ENCODE measurements at places on chromosomes 4 and X.

DNA sequence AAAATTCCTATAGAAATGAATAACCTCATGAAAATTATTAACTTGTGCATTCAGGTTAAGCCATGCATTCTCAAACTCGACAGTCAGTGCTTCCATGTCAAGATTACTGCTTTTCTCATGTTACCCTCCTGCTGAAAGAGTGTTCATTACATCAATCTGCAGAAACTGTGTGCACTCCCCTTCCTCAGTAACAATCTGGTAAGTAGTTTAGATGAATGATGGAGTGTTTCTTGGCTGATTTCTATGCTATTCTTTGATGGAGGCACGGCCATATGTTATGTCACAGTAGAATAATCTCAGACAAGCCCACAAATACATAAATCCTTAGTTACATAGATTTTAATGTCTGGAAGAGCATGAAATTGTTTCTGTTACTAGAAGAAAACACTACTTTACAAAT, 193.3 kb upstream of the FAM47A start:
- DNase-seq: no peak

DNA sequence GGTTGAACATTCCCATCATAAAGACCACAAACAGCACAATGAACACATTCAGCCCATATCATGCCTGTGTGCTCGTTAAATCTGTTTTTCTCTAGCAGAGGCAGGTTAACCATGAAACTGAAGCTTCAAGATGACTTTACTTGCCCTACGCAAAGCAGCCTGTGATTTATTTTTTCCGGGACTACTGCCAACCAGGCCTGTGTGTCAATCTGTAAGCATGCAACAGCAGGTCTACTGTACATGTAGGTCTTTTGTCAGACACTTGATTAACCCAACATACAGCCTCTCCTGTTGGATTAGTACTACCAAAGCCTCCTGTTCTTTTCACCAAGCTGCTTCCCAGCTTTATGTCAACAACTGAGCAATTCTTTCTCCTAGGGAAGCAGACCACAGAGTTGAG, 85.5 kb upstream of the ACSL1 start:
- DNase-seq: no peak

- DNase-seq: no peak
Measured at GRCh38 chr4:53659112-53659511, 67.8 kb upstream of the LNX1 start.

GRCh38 chrX:20595928-20596575, 329.3 kb upstream of the RPS6KA3 start:
- DNase-seq: no peak

DNA sequence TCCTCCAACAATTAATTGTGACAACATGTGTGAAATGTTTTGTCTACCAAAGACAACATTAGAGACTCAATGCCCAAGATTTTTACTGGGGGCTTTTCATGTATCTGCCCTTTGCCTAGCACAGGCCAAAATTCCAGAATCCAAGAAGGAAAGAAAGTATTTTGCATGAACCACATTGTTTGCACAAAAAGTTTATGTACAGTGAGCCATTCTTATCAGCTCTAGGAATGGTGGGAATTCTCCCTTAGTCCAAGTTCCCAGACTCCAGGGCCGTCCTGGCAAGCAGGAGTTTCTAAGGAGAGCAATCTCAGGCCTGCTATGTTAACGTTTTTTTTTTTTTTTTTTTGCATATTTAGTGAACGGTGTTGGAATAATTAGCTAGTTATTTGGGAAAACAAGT, 21.6 kb downstream of the GPRASP1 start:
- DNase-seq: no peak
